ENCODE measurements at places on chromosomes 3 and 15.

DNA sequence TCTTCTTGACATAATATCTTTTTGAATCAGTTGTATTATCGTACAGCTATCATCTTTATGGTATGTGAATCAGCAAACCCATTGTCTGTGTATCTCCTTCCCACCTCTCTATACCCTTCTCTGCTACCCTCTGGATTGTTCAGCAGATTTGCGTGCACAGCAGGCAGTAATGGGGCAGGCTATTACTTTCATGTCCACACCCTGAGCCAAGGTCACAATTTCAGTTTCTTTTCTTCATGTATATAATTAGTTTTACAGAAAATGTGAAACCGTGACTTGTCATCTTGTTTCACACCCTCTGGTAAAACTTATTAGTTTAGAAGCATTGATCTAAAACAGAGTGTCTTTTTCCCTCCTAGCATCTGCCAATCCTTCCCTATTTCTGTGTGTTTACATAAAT, 770.4 kb upstream of the SEMA6D start:
- DNase-seq, result no peak

- no peak for DNase-seq
Measured at GRCh38 chr15:57089815-57090495, 171.5 kb downstream of the TCF12 start.

DNA sequence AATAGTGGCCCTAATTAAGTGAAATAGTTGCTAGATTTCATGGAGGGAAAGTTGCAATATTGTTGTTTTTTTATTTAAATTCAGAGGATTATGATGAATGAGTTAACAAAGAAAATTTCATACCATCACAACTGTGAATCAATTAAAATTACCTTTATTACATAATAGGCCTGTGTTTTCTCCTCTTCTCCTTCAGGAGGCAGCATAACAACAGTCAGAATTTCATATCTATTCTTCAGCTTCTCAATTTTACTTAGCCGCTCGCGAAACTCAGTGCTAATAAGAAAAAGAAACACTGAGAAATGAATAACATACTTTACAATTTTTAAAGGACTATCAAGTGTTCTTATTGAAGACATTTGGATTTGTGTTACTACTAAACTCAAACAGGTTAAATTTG, 29.4 kb downstream of the TTC14 start:
- no peak for DNase-seq

DNA sequence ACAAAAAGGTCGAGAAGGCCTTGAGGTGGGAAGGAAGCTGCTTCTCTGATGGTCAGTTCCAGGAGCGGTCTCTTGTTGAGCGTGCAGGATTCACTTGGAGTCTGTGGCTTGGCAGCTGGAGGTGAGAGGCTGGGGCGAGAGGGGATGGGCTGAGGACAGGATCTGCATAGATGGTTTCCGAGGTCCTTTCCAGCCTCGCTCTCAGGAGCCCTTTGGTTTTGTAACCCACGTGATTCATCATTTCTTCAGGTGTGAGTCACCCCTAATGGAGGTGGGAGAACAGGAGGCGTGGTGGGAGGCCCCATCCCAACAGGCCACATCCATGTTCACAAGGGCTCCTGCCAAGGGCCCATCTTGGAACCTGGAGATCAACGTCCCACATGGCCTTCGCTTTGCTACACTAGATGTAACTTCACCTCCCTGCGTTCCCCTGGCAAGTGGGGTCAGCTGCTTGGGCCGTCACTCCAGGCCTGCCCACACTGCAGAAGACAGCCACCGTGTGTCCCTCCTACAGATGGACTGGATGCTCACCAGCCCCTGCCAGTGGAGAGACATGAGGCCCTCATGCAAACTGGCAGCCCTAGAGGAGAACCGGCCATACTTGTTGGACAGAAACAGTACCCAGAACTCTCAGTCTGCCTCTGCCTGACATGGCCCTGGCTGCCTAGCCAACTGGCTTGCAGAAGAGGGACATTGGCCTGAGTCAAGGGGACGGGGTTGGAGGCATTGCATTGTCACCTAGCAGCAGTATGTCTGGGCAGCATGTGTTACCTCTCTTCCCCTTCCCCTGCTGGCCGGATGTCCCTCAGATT, 1.6 kb upstream of the PCSK6 start:
- no peak for DNase-seq

- DNase-seq, result no peak
Measured at GRCh38 chr3:151467069-151467468, 6.2 kb upstream of the IGSF10 start.

DNA sequence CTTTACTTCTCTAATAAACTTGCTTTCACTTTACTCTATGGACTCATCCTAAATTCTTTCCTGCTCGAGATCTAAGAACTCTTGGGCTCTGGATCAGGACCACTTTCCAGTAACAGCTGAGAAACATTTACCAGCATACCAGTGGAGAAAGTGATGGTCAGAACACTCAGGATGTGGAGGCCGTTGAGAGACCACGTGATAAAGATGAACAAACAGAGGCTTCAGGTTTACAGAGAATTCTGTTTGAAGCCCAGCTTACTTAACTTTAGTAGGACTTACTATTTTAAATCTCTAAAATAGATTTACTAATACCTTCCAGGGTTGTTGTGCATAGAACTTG, 57.0 kb downstream of the FRMD4B start:
- DNase-seq, result no peak

GRCh38 chr3:137026701-137027100, 68.9 kb downstream of the IL20RB start:
- DNase-seq, result no peak

- DNase-seq, result no peak
Measured at GRCh38 chr3:71579326-71579934, 4.1 kb downstream of the FOXP1 start.

- no peak for DNase-seq
Measured at GRCh38 chr15:66730168-66731021, 28.4 kb downstream of the SMAD6 start.

DNA sequence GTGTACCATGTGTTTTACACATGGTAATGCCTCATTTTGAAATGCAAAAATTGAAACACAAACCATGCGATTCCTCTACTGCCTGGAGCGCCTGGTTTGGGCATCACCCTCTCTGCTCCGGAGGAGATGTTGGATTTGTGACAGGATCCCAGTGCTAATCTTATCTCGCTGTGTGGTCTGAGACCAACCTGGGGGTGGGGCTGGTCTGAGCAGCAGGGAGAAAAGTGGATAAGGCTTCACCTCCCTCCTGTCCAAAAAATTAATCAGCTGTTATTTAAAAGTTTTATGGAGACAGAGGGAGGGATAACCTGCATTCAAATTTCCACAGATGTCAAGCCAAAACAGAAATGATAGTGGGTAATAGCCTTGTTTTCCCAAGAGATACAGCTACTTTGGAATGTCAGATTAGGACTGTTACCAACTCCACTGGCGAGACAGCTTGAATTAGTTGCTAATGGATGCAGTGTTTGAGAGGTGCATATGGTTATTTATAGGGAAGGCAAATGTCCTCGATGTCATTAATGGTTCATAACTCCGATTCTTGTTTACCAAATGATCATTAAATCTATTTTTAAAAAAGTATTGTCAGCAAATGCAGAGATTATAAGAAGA, 54.0 kb upstream of the SKOR1 start:
- no peak for DNase-seq

DNA sequence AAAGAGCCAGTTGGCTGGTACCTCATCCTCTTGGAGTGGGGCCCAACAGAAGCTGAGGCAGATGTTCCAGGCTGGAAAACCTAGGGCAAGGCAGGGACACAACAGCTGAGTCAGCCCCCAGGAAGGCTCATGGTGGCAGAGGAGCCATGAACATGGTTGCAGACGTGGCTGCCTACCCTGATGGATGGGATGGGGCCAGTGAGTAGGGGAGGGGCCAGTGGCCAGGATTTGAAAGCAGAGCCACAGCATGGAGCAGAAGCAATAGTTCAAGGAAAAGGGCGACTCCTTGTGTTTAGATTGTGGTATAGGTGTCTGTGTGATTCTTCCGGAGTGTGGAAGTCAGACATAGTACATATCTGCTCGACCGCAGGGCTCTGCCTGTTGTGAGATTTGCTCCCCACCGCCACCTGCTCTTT, 24.2 kb downstream of the PXYLP1 start:
- DNase-seq, result peak; percentile 35

GRCh38 chr3:61936344-61936937, 375.1 kb downstream of the PTPRG start:
- peak; percentile 6 for DNase-seq

GRCh38 chr3:101544161-101544850, 17.4 kb upstream of the TRMT10C start:
- DNase-seq, result no peak

GRCh38 chr3:48467110-48467454, 20.5 kb downstream of the ATRIP start:
- DNase-seq, result no peak

GRCh38 chr3:36429986-36430485, 49.7 kb downstream of the STAC start:
- no peak for DNase-seq

DNA sequence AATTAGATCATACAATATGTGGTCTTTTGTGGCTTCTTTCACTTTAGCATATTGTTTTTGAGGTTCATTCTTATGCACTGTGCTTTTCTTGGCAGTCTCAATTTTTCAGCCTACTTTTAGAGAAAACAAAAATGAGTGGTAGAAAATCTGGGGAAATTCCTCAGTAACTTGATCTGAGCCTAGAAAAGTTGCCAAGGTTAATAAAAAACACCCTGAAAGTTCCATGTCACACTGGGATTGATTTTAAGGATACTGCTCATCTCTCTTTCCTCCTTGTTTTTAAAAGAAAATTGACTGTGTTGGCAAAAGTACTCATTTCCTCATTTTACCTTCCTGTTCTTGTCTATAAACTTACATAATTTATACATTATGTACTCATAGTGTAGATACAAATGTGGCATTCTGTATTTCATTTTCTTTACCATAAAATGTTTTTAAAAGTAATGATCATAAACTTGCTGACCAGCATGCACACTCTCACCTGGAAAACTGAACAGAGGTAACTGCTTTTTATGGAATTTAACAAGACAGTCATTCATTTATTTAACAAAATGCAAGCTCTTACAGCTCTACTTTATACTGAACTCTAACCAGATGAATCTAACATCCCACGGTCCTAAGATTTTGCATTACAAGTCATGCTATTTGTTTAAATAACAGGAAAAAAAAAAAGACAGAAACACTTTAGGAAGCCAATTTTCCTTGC, 28.6 kb upstream of the SH3BP5 start:
- DNase-seq, result no peak

GRCh38 chr15:73578026-73578425, 55.2 kb downstream of the NPTN start:
- no peak for DNase-seq

DNA sequence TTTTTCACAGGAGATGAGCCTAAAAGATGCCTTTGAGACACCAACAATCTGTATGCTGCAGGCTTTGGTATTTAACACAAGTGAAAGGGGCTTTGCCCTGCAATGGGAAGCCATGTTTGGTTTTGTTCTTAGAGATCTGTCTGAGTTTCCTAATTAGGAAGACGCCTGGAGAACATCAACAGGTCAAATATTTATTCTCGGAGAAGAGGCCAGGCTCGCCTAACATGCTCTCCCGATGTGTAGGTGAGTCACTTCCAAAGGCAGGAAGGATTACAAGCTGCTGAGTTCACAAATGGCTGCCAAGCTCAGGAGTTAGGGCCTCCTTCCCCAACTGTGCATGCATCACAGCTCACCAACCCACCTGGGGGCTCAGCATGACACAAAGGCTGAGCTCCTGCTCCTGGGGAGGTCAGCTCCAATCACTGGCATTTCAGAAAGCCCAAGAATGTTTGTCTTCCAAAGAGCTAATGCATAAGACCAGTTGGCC, 119.5 kb upstream of the PRICKLE2 start:
- no peak for DNase-seq

DNA sequence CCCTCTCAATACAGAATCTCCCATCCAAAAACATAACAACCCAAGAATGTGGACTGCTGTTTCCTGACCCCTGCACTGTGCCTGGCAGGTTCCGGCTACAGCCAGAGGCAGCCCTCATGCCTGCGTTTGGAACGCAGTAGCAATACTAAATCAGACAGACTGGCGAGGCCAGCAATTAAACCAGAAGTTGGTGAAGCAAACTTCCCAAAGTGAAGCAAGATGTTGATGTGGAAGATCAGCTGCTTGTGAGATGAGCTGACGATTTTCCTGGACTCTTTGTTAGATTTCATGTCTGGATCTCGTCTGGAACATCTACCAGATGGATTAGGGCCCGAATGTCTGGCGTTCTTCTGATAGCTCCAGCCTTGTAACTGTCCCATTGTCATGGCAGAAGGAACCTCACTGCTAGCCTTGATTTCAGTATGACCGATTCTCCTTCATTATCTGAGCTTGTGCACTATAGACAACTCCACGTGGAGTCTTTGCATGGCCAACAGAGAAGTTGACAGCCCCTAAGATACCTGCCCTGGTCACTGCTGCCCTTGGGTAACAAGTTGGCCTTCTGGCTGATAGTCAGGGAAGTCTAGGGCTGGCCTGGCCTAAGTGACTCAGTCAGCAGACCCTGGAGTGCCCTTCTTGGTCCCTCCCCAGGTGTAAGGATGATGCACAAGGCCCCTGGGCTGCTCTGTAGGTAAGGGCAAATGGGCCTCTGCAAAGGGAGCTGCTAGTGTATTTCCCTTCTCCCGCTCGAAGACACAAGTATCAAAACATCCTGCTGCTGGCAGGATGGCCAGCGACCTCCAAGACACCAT, 126.5 kb downstream of the ADAMTS17 start:
- no peak for DNase-seq

DNA sequence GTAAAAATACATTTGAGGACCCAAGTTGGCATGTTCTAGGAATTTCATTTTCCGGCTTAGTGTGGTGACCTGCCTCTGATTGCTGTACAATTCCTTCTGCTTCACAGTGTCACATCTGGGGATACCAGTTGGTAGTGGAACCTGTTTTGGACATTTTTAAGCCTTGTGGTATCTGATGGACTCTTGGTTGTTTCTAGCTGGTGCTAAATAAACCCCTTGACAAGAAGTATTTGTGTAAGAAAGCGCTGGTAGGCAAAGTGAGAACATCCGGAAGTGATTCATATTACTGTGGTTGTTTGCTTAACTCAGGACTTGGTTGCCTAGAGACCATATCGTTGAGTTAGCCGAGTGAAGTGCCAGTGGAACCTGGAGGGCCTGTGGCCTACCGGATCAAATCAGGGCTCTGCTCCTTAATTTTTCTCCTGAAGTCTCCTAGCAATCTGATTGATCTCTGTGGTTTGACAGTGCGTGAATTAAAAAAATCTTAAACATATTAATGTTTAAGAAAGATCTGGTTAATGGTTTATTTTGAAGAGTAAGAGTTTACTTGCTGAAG, 12.8 kb downstream of the IQGAP1 start:
- DNase-seq, result peak; percentile 93
